ENCODE measurements at places on chromosomes 7 and 10.

GRCh38 chr7:157297185-157297584 lies 39.6 kb upstream of the DNAJB6 start:
- DNase-seq: no peak

DNA sequence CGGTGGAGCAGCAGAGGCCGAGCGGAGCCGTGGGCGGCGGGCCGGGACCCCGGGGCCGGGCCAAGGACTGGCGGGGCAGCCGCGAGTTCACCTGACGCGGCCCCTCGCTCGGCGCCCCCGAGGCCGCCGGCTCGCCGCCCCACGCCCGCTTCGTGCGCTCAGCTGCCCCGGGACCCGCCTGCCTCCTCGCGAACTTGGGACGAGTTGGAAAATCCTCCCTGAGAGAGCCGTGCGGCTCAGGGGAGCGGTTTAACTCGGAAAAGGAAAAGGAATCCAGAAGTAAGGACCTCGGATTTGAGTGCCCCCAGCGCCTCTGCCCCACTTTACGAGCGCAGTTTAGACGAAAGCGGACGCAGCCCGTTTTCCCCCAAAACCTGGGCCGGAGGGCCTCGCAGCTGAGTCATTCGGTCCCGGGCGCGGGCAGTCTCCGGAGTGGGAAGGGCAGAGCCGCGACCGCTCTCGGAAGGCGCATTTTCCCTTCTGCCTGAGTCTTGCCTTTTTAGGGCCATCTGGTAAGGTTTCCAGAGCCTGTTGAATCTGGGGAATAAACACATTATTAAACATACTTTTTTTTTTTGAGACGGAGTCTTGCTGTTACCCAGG lies 744 bp downstream of the CREM start:
- no peak for DNase-seq

DNA sequence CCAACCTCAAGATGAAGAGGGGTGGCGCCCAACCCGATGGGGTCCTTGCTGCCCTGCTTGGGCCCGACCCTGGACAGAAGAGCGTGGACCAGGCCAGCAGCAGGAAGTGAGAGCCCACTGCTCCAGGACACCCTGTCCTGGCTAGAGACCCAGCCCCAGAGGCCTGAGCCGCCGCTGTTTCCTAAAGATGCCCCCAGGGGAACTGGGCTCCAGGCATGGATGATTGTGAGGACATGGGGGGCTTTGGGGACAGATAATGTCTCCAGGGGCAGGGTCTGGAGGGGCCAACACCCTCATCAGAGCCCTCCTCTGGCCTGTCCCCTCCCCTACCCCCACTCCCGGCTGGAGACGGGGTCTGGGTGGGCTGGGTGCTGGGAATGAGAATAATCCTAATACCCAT lies 71.7 kb downstream of the MYL10 start:
- DNase-seq: no peak

- DNase-seq: no peak
These were observed 13.2 kb upstream of the FRMPD2 start for GRCh38 chr10:48287417-48288391.

- no peak for DNase-seq
These were observed 52.5 kb downstream of the CDHR3 start for GRCh38 chr7:106015381-106016218.

GRCh38 chr10:108901781-108902618 lies 1021.3 kb downstream of the XPNPEP1 start:
- DNase-seq: no peak

DNA sequence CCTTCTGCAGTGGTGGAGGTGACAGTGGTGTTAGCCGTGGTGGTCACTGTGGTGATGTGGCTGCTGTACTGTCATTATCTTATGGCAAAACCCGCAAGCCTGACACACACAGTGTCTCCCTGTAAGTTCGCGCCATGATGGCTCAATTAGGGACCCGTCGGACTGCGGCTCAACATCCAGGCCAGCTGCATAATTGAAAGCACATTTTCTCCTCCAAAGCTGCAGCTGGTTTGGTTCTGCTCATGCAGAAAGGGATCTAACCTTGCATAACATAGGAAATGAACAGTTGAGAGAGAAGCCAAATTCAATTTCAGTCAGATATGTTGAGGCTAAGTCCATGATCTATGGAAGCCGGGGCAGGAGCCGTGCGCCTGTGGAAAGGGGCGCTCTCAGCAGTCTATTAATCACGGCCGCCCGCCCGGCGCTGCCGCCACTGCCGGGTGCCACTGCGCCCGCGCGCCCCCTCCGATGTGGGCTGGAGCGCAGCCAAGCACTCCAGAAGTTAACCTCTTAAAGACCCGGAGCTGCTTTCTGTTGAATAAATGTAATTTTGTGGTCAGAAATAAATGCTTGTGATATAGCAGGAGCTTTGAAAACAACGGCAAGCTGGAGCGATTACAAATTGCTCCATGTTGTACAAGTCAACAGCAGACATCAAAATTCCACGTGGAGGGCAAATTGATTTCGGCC lies 227.7 kb downstream of the CUX1 start:
- DNase-seq: peak; percentile 48

- no peak for DNase-seq
These were observed 134.7 kb downstream of the EMX2 start for GRCh38 chr10:117677239-117677638.

- DNase-seq: no peak
These were observed 38.3 kb upstream of the COBL start for GRCh38 chr7:51354897-51355296.

- no peak for DNase-seq
These were observed 95.8 kb upstream of the TNS3 start for GRCh38 chr7:47677664-47678063.

- no peak for DNase-seq
These were observed 112.9 kb downstream of the SAMD9 start for GRCh38 chr7:93004906-93005305.

- DNase-seq: no peak
These were observed 2.3 kb upstream of the CYTH3 start for GRCh38 chr7:6274743-6275142.

- DNase-seq: no peak
These were observed 149.0 kb downstream of the ARHGAP21 start for GRCh38 chr10:24574578-24575155.

GRCh38 chr7:155848691-155849669 lies 36.7 kb upstream of the SHH start:
- no peak for DNase-seq

DNA sequence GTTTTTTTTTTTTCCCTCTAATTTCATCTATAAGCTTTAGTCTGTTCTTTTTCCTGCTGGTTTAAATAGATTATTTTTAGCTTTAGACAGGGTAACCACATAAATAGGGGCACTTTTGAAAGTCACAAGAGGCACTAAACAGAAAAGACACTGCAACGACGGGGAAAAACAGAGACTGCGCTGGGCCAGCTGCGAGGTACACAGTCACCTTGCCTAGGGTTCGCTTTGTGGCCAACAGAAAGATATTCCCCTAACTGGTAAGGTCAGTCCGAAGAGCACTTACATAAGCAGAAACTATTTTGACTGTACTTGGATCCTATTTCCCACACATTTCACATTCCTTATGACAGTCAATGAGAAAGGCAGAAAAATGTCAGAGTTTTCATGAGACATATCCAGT lies 175.6 kb upstream of the PHF14 start:
- no peak for DNase-seq

- DNase-seq: no peak
These were observed 47.7 kb upstream of the MKRN1 start for GRCh38 chr7:140526787-140527664.

DNA sequence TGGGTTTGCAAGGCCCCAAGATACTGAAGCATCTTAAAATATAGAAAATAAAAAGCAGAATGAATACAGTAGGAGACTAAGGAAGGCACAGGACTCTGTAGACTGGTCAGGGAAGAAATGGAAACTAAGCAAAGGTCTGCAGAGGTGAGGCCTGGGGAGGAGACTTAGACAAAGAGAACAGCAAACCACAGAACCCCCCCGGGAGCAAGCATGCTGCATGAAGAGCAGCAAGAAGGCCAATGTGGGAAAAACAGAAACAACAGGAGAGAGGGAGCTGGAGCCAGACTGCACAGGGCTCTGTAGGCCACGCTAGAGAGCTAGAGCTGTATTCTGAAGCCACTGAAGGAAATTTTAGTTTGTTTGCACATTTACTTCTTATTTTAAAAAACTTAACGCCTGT lies 45.7 kb upstream of the ARID5B start:
- DNase-seq: no peak

- DNase-seq: no peak
These were observed 35.0 kb downstream of the SRI start for GRCh38 chr7:88184848-88185304.

DNA sequence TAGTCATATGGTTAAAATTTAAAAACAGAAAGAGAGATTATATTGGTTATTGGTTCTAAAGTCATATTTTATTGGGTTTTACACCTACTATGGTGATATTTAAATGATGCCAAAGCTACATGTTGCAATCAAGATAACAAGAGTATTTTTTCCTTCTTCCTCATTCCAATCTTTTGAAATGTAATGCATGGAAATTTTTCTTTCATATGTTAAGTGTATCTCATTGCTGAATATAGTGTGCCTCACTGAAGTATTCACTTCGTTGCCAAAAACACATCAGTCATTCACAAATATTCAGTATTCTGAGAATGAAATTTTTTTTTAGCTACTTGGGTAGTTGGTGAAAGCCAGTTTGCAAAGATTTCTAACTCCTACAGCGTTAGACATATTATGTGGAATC lies 19.5 kb downstream of the HDAC9 start:
- DNase-seq: no peak

DNA sequence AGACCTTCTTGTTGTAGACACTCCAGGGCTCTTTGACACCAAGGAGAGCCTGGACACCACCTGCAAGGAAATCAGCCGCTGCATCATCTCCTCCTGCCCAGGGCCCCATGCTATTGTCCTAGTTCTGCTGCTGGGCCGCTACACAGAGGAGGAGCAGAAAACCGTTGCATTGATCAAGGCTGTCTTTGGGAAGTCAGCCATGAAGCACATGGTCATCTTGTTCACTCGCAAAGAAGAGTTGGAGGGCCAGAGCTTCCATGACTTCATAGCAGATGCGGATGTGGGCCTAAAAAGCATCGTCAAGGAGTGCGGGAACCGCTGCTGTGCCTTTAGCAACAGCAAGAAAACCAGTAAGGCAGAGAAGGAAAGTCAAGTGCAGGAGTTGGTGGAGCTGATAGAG lies 5.5 kb downstream of the GIMAP7 start:
- DNase-seq: no peak

GRCh38 chr7:41048771-41049170 lies 654.1 kb downstream of the INHBA start:
- no peak for DNase-seq

DNA sequence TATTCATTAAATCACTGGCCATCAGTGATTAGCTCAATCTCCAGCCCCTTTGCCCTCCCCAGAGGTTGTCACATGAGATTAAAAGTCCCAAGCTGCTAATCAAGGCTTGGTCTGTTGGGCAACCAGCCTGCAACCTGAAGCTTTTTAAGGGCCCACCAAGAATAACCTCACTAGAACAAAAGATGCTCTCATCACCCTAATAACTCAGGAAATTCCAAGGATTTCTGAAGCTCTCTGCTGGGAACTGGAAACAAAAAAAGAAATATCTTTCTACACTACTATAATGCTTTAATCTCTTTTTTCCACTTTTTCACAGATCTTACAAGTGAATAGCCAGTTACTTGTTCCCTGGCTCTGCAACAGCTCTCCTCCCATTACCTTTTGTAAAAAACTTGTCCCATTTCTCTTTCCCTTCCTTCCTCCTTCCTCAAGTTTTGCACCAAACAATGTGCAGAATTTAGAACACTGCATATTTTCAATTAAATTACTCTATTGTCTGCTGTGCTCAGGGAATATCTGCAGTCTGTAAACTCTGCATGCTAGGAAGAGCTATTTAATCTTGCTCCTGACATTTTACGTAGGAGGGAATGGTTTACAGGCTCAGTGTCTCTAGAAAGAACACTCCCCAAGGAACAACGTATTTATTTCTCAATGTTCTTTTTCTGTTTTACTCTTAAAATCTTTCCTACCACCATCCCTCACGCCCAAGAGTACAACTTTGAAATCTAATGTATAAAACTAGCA lies 169.1 kb downstream of the IMMP2L start:
- DNase-seq: no peak

DNA sequence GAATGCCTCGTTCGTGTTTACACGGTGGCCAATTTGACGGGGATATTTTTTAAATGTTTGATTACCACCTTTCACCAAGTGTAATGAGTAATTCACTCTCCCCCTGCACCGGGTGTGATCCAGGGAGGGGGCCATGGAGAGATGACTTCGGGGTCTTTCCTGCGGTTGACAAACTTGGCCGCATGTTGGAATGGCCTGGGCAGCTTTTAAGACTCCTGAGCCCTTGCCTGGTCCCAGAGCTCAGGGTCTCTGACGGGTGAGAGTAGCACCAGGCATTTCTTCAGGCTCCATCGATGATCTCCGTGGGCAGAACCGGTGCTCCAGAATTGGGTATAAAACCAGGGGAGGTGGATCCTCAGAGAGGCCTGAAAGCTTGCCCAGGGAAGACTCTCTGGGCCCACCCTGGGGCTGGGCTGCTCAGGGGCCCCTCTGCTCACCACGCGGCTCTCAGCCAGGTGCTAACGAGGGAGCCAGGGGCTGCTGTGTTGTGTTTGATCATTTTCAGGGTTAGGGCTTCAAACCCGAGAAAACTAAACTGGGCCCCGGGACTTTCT lies 882 bp downstream of the ZNF282 start:
- DNase-seq: no peak

GRCh38 chr7:155291045-155291530 lies 6.6 kb upstream of the INSIG1 start:
- no peak for DNase-seq

DNA sequence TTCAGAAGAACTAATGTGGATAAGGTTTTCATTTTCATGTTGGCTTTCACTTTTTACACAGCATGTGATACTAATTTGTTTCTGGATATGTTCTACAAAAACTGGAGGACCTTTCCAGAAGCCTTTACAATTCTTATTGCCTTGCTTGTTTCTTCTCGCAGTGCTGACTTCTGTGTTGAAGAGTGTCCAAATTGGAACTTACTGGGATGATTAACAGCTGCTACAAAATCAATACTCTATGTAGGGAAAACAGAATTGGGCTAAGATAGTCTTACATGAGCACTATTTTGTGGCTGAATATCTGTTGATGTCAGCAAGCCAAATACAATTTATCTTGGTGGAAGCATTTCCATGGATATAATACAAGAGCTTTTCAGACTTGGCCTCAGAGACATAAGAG lies 351.2 kb downstream of the DGKB start:
- no peak for DNase-seq
